GM19239 (cell line): ENCODE measurements at places on chromosomes 2 and 18.

DNA sequence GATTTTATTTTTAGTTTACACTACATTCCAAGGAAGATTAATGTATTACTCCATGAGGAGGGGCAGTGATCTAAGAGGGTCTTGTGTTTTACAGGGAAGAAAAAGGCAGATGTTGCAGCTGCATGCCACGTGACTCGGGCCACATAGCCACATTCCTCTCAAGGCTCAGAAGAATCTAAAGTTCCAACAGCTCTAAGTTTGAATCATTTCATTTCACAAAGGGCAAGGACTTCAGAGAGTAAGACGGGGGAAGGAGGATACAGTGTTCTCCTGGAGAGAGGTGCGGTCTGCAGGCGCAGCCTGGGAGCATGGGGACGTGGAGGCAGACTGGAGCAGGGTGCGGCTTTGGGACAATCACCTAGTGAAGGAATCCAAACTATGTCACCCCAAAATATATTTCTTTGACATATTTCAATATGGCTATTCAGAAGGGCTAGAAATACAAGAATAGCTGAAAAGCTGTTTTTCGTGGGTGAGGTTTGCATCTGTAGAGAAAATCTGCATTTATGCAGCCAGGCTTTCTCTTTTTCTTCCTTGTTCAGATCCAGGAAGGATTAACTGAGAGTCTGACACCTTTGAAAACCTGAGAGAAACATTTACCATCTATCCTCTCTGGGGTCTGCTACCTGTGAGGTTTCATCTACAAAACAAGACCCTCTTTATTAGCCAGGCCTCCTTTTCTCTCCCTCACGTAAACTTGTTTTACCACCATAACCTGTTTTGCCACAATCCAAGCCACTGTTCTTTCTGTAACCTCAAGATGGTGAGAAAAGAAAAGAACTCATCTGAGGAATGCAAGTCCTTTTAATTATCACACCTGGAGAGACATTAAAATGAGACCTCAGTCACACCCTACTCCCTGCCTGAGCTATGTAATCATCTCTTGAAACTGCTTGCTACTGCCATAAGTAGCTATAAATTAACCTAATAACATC is 165.1 kb upstream of the NDUFV2 start:
- DNase-seq: no peak

GRCh38 chr2:141103216-141103615 is 1027.6 kb downstream of the LRP1B start:
- DNase-seq: no peak

GRCh38 chr18:79816981-79817606 is 19.4 kb downstream of the KCNG2 start:
- DNase-seq: no peak

DNA sequence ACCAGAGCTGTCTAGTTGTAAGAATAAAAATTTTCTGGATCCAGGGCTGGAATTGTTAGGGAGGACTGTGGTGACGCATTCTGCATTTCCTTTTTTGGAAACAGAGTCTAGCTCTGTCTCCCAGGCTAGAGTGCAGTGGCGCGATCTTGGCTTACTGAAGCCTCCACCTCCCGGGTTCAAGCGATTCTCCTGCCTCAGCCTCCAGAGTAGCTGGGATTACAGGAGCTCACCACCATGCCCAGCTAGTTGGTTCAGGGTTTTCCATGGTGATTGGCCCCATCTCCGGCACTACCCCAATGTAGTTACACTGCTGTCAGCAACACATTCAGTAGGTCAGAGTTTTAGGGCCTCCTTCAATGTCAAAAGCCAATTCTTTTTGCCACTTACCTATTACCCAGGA is 58.6 kb upstream of the RNF152 start:
- DNase-seq: no peak

- DNase-seq: peak; percentile 84
These were observed 17.7 kb downstream of the CNDP1 start for GRCh38 chr18:74551936-74552555.

- DNase-seq: no peak
These were observed 622 bp downstream of the LRP2 start for GRCh38 chr2:169361706-169362117.

- no peak for DNase-seq
These were observed 165.4 kb downstream of the TCF4 start for GRCh38 chr18:55422456-55423180.

DNA sequence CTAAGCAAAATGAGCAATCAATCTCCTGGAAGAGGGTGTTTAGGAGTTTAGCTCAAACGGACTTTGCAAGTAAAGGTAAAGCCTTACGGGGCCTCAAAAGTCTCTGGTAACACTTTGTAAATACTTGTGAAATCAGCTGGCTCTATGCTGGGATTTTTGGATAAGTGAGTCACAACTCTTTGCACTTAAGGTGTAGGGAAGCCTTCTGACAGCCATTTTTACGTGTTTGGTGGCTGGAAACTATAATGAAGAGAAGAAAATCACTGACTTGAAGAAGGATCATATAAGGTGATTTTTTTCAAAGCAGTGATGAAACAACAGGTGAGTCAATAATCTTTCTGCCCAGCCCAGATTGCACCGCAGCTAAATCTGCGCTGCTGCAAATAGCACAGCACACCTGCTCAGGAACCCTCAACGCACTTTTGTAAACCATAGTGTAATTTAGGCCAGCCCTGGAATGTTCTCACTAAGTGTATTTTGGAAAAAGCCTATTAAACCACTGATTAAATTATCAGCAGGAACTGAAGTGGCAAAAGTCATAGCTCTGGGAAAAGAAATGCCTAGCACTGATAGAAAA is 218.8 kb downstream of the AGPS start:
- DNase-seq: no peak

GRCh38 chr2:206801418-206802189 is 36.2 kb downstream of the FASTKD2 start:
- DNase-seq: no peak

DNA sequence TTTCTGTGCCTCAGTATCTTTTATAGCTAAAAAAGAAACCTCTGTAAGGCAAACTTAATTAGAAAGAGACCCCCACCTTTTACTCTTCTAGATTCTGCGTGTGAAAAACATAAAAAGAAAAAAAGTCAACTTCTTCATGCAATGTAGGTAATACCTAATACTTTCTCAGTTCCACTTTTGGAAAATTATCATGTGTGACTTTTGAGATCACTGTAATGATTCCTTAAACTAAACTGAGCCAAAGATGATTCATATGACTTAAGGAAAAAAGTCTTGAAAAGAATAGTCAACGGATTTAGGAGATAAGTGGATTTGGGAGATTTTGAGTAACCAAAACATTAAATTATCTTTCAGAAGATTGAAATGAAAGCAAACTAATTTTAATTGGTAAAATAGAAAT is 48.9 kb downstream of the PLEKHA3 start:
- no peak for DNase-seq

GRCh38 chr18:76274468-76275289 is 220.4 kb downstream of the ZNF516 start:
- no peak for DNase-seq

GRCh38 chr18:3319399-3319798 is 57.5 kb downstream of the MYL12B start:
- DNase-seq: no peak

GRCh38 chr2:25576596-25576995 is 96.8 kb downstream of the DTNB start:
- DNase-seq: no peak

- DNase-seq: no peak
These were observed 35.8 kb downstream of the SLC9A4 start for GRCh38 chr2:102508863-102509262.

- DNase-seq: no peak
These were observed 17.4 kb downstream of the COPS7B start for GRCh38 chr2:231803501-231804138.

DNA sequence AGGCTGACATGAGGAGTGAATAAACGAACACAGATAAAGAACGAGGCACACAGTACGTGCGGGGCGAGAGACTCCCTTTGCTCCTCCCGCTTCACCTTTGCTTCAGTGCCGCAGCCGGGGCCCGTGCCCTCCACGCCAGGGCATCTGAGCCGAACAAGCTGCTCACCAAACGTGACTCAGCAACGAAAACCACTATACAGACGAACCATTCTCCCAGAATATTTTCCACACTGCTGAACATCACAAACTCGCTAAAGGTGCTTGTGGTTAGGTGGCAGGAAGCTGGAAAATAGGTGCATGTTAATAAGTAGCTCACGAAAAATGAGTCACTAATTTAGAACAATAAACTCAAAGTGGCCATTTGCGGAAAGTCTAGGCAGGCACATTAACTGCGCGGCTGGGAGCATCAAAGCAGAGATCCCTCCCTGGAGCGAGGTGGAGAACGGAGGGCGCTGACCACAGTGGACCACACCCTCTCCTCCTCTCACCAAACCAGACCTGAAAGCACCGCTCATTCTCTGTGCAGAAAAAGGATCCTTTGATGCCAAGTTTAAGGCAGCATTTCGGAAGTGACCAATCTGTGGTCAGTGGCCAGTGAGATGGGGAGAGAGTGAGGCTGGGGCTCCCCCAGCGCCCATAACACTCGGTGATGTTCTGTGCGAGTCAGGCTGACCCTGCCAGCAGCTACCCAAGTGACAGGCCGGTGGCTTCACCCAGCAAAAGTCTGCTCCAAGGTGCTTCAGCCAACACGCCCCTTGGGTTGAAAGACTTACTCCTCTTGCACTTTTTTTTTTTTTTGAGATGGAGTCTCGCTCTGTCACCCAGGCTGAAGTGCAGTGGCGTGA is 153.2 kb downstream of the HDAC4 start:
- DNase-seq: no peak

- peak; percentile 69 for DNase-seq
These were observed 650.5 kb downstream of the GALR1 start for GRCh38 chr18:77899972-77900754.

GRCh38 chr2:3405876-3406275 is 26.4 kb downstream of the TRAPPC12 start:
- DNase-seq: no peak

DNA sequence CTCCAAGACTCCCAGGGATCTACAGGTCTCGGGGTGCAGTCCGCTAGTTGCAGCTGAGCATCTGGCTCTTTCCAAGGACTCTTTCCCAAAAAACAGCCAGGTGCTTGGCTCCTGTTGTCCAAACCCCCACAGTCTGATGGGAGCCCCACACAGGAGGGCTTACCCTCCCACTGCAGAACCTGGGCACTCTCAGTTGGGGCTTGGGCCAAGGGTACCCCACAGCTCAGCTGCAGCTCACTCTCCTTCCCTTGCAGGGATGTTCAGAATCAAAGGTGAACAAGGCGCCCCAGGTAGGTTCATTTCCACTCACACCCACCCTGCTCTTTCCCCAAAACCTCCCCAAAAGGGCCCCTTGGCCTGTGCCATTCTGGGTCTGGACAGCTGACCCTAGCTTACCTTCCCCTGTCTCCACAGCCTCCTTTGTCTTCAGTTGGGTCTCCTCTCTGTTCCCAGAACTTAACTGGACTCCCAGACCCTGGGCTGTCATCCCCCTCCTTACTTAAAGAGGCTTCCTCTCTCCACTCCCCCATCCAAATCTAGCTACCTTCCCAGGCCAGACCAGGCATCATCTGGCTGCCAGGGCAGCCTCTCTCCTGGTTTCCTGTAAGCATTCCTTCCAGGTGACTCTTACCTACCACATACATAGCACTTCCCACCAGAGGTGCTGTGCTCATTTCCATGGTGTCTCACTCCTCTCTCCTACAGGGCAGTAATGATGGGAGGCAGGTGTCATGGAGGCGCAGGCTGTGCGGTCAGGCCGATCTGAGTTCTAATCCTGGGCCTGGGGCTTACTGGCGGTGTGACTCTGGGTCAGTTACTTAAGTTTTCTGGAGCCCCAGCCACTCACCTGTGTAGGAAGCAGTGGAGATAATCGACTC is 29.5 kb downstream of the MARCO start:
- DNase-seq: no peak

GRCh38 chr2:217671075-217671474 is 331.7 kb downstream of the TNS1 start:
- DNase-seq: no peak

- no peak for DNase-seq
These were observed 104.7 kb upstream of the MYO3B start for GRCh38 chr2:170073288-170073687.

DNA sequence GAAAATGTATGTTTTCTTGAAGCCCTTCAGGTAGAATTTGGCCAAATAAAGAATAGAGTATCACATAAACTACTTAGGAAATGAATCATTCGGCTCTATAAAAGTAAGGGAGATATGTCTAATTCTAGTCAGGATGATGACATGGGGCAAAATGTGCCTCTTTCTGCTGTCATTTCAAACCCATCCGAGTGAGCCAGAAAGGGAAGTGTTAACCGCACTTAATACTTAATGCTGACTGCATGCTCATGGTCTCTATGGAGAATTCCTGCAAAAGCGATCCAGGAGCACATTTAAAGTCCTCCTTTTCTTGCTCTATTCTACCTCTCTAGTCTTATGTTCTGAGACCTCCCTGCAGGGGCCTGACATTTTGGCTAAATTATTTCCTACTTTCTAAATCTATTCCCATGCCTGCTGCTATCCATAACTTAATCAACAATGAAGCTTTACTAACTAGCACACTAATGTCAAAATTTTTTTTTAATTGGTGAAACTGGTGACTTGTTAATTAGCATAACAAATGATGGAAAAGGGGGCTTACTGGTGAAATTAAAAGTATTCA is 127.4 kb downstream of the CDC42EP3 start:
- no peak for DNase-seq

- no peak for DNase-seq
These were observed 408.3 kb downstream of the DCC start for GRCh38 chr18:52748343-52748742.

DNA sequence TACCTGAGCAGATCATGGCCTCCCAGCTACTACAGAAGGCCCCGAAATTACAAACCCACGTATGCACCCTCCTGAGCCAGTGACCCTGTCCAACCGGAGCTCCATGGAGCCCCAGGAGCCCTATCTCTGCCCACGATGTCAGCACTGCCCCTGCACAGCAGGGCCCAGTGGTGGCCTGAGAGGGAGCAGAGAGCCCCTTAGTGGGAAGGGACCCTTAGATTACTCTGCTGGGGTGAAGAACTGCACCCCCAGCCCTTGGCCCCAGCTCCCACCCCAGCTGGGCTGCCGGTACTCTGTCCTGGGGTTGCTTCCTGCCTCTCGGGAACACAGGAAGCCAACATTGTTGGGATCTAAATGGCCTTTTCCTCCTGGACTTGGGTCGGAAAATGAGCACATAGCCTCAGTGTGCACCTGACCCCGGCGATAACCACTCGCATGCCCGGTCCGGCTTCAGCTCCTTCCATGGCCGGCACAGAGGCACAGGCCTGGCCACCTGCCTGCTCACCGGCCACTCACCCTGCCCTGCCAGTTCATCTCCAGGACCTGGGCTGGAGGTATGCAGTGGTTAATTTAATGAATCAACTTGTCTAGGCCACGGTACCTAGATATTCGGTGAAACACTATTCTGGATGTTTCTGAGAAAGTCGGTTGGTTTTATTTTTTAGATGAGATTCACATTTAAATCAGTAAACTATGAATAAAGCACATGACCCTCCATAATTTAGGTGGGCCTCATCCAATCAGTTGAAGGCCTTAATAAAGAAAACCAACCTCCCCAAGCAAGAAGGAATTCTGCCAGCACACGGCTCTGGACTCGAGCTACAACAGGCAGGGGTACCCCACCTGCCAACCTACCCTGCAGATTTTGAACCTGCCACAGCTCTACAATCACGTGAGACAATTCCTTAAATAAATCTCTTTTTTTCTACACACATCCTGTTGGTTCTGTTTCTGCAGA is 19.2 kb downstream of the TNS1 start:
- no peak for DNase-seq

GRCh38 chr2:129014432-129014831 is 695.8 kb upstream of the HS6ST1 start:
- DNase-seq: no peak

GRCh38 chr2:8215982-8216381 is 465.9 kb upstream of the ID2 start:
- DNase-seq: no peak

GRCh38 chr2:19120941-19121750 is 237.3 kb downstream of the OSR1 start:
- no peak for DNase-seq

GRCh38 chr18:12403601-12404506 is 3.9 kb upstream of the PRELID3A start:
- DNase-seq: no peak
